NCI-H2081 treated with DMSO at 0.1 percent for 48 hours (cell line): ENCODE measurements at places on chromosomes 12 and 14.

DNA sequence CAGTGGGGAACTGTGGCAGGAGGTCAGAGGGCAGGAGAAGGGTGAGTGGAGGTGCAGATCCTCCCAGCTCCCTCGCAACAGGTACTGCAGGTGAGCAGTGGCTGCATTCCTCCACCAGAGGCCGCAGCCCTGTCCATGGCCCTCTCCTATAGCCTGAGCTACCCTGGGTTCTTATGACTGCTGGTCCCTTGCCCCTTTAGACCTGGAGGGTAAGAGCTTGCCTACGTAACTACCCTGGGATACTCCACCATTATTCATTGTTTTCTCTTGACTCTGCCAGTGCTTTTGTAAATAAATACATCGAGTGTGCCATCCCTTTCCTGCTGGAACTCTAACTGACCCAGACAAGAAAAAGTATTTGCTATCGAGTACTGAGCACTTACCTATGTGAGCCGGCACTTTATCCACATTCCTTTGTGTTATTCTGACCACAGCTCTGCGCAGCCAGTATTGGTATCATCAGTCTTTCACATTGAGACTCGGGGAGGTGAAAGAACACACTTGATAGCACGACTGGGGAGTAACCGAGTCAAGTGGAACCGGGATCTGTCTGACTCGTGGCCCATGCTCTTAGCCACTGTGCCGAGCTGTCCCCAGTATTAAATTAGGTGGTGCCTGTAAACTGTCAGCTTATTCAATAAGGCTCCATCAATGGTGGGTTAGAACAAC, 38.5 kb downstream of the LTBP2 start:
- no peak for DNase-seq

- DNase-seq = no peak
These were observed 111.0 kb downstream of the SCARB1 start for GRCh38 chr12:124752437-124753227.

GRCh38 chr12:80040075-80040738, 59.1 kb upstream of the OTOGL start:
- DNase-seq = no peak

GRCh38 chr12:122067548-122067947, 11.0 kb upstream of the MLXIP start:
- DNase-seq = no peak

DNA sequence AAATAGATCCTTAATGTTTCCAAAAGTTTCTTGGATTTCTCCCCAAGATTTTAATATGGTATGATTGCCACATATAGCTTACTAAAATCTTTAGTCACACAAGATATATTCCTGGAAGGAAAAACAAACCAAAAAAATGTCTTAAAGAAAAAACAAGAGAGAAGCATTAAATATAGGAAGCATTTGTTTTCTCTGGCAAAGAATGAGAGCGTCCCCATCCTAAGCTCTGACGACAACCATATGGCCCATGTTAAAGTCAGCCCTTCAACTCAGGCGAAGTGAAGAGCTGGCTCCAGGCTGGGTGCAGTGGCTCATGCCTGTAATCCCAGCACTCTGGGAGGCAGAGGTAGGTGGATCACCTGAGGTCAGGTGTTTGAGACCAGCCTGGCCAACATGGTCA, 35.6 kb downstream of the GCH1 start:
- DNase-seq = no peak

DNA sequence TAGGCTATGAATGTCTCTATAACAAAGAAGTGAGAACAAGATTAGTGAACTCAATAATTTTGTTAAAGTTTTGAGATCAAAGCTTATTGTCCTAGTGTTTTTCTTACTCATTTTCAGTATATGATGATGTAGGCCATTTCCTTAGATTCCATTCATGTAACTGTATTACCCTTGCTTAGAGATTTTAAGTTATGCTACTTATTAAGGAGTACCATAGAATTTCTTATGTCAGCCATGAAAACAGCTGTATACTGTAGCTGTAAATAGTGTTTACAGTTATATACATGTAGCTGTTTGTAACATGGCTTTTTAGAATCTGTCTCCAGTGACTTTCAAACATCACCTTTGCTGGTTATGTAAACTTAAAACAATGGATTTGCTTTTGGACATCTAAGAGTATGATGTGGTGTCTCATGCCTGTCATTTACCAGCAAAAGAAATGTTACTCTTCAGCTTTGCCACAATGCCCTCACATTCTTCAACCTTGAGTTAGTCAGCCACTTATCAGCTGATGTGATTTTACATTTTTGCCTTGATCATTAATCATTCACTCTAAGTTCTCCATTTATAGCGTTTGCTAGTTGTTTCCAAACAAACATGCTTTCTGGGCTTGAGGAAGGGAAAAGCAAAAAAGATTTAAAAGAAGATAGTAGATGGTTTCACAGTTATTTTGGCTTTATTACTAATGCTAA, 55.5 kb downstream of the SLC16A7 start:
- DNase-seq = no peak

DNA sequence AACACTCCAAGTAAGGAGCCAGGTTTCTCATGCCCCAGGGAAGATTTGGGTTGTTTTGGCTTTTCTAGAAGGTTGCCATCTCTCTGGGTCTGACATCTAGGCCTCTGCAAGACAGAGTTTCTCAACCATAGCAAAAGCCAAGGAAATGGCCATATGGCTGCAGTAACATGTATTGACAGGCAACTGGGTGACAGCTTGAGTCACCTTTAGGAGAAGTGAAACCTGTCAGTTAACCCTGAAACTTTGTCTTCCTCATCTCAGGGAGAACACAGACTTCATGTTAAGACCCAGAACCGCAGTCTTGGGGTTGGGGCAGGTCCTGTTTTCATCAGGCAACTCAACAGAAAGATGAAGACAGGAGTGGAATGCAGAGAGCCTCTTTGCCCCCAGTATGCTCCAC, 46.0 kb upstream of the PLBD1 start:
- DNase-seq = no peak

DNA sequence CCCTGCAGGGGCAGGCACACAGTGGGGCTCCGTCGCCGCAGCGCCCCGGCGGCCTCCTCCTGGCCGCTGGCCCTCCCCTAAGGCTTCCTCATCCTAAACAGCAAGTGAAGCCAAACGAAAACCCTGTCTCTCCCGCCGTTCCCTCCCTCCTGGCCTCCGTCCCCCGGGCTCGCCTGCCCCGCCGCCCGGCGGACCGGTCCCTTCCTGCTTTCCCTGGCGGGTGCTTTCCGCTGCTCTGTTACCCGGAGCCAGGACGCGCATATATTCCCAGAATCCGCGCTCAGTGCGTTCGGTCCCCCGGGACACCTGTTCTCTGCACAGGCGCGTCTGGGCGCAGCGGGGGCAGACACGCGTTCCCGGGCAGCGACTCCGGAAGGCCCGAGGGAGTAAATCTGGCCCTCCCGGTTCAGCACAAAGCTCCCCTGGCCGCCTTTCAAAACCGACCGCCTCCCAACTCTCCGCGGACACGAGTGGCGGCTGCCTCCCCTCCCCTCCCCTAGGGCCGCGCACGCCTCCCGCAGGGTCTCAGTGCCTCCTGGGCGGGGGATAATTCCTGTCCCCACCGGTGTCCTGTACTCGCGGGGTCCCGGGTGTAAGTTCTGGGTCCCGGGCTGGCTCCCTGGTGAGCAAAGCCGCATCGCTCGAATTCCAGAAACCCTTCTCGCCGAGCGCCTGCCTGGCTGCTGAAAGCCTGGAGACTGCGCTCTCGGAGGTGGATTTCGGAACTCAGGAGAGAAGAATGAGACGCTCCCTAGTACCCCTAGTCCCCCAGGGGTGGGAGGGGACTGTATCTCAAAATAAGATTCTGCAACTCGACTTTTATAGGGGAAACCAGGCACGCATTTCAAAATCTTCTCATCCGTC, 21.4 kb upstream of the CEP170B start:
- DNase-seq = no peak

GRCh38 chr12:89782807-89783206, 74.2 kb upstream of the ATP2B1 start:
- no peak for DNase-seq

DNA sequence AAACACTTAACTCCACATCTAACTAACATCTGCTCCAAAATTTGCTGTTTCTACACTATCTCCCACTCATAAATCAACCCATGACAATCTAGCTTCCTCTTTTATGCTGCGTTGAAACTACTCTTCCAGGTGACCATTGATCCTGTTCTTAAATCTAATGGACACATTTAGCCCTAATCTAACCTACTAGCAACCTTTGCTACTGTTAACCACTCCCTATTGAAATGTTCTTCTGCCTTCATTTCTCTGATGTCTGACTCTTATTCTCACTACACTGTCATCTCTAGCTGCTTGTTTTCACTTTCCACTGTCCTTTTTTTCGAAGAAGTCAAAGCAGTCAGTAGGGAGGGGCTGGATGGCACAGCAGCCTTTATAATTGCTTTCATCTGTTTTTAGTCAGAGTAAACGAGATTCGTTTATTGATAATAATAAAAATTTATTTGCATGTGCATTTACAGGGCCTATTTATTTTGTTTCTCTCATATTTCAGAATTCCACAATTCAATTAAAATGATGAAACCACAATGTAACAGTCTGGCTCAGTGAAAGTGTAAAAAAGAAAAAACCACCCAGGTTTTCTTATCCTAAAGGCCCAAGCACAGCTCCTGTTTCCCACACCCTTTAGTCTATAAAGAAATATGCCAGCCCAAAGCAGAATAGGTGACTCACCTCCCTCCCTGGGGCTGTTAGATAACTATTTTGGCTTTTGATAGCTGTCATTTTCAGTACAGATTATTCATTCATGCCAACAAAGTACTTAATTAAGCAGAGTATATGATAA, 44.9 kb downstream of the ATP2B1 start:
- DNase-seq = no peak

DNA sequence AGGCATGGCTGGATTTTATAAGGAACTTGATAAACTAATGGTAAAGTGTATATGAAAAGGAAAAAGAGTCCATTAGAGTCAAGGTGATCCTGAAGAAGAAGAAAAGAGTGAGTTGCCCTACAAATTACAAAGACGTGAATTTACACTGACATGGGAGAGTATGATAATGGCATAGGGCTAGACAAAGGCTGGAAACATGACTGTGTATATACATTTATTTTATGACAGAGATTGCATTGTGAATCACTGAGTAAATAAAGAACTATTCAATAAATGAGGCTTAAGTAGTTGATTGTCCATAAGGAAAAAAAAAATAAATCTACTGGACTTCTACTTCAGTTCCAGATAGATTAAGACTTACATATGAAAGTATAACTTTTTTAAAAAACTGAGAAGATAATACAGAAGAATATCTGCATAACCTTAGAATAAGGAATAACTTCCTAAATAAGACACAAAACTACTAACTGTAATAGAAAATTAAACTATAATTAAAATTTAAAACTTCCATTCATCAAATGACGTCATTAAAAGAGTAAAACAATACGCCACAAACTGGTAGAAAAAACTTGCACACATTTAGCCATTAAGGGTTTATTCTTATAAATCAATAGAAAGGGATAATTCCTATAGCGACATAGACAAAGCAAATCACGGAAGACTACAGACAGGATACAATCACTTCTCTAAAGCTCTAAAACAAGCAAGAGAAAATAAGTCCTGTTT, 278.5 kb downstream of the NOVA1 start:
- DNase-seq = no peak

DNA sequence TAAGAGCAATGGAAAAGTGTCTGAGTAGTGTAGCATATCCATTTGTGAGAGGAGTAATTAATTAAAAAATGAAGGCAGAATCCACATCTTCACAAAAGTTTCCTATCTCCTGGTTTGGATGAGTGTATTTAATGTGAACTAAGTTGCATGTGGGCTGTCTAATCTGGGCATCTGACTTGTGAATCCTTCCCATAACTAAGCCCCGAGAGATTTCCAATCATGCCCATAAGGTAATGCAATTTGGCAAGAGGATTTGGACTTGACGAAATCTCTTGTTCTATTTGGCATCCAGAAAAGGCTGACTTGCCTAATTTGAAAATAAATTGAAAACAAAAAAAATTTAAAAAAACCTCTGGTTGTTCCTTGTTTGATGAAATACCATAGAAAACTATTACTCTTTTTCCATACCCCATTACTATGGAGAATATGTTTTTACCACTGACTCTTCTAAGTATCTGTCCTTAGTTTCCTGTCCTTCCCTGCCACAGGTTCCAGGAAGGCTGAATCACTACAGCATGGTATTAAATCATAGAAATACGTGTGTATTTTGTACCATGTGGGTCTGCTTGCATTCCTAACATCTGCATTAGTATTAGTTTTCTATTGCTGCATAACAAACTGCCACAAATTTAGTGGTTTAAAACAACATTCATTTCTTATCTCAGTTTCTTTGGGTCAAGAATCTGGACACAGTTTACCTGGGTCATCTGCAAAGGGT, 48.4 kb downstream of the ETV6 start:
- DNase-seq = no peak

DNA sequence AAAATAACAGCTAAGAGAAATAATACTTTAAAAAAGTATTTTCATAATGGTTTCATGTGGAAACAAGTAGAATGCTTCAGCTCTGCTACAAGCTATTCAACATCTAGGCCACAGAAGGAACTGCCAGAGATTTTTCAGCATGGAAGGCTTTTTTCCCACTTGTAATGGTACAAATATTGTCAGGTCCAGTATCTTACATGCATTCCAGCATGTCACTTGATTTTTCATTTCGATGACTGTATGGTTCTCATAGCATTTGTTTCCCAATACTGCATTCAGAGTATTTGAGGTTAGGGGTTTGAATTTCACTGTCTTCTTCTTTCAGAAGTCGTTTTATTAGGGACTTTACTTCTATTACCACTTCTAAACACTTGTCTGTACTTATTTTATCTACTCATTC, 1701.5 kb upstream of the FLRT2 start:
- DNase-seq = no peak

- DNase-seq = no peak
These were observed 155.6 kb downstream of the MON2 start for GRCh38 chr12:62622177-62622576.

DNA sequence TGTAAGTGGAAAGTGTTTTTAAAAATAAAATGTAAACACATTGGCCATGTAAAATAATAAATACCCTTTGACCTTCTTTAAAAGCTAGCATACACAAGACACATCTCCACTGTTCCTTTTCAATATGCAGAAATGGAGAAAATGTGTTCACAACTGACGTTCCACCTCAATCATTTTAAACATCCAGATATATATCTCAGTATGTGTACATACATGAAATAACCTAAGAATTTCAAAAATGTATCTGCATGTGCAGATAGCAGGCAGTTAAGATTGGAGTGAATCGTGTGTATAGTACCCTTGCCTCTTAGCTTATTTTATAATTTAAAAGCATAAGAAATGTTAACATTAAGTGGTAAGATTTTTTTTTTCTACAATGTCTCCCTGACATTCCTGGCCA, 406.2 kb upstream of the FLRT2 start:
- no peak for DNase-seq

DNA sequence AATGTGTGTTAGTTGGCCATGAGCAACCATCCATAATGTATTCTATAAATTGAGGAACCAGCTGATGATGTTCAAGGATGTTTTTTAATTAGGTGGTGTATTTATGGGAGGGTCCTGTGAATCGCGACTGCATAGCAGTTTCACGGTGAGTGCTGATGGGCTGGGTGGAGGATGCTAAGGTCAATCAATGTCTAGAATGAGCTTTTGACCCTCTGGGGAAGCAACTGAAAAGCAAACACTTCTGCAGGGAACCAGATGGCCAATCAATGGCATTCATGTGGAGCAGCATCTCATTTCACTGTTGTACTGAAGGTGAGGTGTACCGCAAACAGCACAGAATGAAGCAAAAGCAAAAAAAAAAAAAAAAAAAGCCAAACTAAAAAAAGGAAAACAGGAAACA, 676.1 kb upstream of the TMEM132C start:
- no peak for DNase-seq
